ENCODE measurements at places on chromosomes 7 and 10. TPM values are rescaled to one million over a fixed set of nuclear protein-coding genes. Genes with fewer than 3 reads are reported as not detected.

The EN2 gene
- 0.02 TPM for polyA plus RNA-seq

The PAPSS2 gene
- polyA plus RNA-seq: 55.0 TPM

The IFIT1B gene
- 0.03 TPM for polyA plus RNA-seq

The ZYX gene
- polyA plus RNA-seq: 271 TPM

GRCh38 chr10:79434821-79435251 lies 10.6 kb downstream of the ZCCHC24 start:
- DNase-seq: no peak

GRCh38 chr10:90199513-90199912 lies 498.1 kb downstream of the KIF20B start:
- no peak for DNase-seq

DNA sequence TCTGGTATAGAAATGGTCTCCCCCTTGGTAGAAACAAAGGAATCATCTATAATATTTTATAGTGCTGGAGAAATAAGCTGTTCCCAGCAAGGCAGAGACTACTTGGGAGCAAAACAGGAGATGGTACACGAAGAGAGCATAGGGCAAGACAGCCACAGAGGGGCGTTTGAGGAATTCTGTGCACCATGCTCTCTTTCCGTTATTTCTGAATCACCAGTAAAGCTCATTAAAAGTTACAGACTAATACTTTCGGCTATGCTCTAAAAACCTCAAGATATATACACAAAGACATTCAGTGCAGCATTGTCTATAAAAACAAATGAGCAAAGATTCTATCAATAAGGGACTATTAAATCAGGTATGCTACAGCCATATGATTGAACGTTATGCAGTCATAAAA lies 68.5 kb upstream of the FHIP2A start:
- no peak for DNase-seq

DNA sequence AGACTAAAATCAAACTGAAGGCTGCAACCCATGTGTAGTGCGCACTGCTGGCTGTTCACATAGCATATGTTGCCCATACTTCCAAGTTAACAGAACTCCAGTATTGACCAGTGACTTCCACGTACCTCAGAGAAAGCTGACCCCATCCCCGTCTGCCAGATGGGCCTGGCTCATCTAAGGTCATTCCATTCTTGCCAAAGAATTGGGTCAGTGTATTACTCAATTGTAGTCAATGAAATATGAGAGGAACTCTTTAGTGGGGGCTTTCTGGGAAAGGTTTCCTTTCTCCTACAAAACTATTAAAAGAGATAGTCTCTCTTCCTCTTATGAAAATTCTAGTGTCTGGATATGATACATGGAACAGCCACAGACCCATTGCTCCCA lies 238.6 kb downstream of the COBL start:
- DNase-seq: no peak

DNA sequence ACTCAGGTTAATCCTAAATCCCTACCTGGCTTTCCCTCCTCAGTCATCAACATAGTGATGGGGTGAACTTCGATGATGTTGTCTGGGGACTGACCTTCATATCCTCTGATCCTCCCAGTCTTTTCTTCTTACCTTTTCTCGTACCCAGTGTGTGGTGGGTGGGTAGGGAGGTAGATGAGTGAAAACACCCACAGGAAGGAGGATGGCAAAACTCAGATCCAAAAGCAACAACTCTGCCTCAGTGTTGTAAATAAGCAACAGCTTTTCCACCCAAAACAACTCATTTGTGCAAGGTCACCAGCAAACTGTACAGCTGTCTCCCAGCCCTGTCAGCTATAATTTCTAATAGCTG lies 38.6 kb downstream of the VOPP1 start:
- no peak for DNase-seq

- no peak for DNase-seq
These were observed 2.0 kb downstream of the PPP1R17 start for GRCh38 chr7:31688996-31689395.

- DNase-seq: no peak
These were observed 372.2 kb downstream of the PHTF2 start for GRCh38 chr7:78170815-78171214.

DNA sequence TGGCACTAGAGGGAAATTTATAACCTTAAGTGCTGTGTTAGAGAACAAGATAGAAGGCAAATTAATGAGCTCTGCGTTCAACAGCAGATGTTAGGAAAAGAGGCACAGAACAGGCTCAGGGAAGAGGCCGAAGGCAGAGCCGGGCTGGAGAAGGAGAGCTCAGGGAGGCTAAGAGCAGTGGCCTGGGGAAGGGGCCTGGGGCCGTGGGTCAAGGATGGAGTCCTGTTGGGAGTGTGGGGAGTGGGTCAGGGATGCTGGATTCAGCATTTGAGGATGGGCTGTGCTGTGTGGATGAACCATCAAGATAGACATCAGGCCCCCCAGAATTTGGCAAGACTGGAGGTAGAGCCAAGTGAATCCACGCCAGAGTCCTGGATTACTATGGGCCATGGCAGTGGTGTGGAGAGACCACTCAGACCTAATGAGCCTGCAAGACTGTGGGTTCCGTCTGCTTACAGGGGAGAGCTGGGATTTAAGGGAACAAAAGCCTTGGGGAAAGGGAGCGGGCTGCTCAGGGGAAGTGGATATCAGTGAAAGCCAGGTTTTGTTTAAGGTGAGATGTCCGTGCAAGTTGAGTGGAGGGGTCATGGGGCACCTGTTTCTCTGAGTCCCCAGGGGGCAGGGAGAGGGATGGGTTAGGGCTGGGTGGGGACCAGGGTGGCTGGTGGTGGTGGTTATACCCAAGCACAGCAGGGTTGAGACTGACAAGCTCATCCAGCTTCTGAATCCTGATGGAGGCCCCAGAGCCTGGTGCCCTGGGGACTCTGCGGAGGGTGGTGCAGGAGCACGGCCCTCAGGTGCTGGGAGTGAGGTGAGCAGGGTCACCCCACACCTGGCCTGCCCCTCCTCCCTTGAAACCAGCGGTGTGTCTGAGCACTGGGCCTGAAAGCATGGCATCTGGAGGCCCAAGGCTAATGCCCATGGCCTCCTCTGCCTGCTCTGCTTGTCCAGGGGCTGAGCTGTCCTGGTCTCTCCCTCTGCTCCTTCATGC lies 101.7 kb downstream of the BMS1 start:
- DNase-seq: no peak

DNA sequence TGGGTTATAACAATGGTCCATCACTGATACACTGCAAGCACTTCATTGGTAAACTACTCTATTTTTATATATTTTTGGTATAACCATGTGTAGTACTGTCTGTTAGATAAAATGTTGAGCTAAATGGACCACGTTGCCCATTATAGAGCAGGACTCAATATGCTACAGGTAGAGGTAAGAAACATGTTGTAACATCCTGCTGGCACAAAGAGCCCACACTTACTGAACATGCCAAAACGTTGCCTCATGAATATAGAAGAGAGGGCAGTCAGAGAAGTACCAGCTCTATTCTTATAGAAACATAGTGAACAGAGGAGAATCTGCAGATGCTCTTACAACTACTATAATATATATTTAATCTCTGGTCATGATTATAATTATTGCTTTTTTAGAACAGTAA lies 18.4 kb upstream of the MET start:
- DNase-seq: no peak

Measured in SK-N-SH (cell line).